ENCODE measurements at places on chromosomes 13 and 19.

DNA sequence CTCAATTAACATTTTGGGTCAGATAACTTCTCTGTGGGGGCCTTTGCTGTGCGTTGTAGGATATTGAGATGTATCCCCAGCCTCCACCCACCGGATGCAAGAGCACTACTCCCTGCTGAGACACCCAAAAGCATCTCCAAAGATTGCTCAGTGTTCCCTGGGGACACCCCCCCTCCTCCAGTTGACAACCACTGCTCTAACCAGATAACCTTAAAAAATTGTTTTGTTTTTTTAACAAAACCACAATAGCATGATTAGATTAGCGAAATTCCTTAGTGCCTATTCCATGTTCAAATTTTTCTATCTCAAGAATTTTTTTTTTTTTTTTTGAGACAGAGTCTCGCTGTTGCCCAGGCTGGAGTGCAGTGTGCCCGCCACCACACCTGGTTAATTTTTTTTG lies 2.6 kb upstream of the EPN1 start:
- no peak for DNase-seq

DNA sequence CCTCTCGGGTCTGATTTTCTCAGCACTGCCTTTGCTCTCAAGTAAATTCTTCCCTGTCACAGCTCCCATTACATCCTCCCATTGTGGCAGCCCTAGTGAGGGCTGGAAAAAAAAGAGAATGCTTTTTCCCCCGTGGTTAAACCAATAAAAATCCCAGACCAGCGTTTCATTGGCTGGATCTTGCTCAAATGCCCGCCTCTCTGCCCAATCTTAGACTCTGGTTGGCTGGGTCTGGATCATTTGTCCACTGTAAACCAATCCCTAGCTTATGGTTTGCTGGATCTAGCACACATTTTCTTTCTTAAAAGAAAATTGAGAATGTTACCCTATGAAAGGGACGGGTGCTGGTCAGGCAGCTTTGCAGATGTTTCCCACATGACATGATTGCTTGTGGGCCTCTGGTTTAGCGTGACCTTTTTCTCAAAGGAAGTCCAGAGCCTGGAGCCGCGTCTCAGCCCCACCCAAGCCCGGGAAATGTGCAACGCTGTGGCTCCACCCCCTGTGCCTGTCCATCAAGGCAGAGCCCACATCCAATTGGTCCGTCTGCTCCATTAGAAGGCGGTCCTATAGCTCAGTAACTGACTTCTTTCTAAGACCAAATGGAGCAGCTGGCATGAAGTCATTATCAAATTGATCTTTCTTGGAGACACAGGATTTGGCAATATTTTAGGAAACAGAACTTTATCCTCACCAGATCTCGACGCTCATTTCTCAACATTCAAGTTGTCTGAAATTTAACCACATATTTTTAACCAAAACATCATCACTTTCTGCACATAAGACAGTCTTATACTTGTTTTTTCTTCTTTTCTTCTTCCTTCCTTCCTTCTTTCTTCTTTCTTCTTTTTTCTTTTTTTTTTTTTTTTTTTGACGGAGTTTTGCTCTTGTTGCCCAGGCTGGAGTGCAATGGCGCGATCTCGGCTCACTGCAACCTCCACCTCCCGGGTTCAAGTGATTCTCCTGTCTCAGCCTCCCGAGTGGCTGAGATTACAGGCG lies 2.6 kb upstream of the MCEMP1 start:
- no peak for DNase-seq

DNA sequence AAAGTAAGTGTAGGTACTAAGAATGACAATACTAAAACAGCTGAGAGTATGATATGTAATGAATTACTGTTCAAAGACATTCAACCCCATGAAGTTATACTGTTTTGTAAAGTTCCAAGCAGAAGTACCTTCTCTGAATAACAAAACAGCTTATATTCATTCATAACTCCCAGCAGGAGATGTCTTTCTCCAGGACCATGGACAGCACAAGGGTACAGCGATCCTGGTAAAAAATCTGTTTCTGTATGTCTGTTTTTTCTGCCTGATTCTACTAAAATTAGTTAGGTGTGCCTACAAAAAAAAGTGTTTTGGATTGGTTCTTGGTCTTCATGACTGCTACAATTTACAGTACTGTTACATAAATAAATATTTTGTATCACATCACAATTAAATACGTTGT lies 172.5 kb upstream of the SLITRK5 start:
- DNase-seq = no peak

DNA sequence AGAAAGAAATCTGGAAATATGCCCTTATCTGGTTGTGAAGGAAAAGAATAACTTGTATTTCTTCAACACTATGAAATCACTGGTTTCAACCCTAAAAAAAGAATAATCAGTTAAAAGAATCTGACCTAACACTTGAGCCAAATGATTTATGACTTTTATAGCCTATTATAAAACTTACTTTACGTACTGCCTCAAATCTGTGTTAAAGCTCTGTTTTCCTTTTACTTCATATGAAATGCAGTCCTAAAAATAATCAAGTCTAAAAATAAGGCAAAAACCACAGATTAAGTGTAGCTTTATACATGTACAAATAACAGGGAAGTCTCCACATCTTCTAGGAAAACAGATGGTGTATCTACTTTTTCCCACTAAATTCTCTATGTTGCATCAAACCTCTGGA lies 101.3 kb downstream of the VWA8 start:
- no peak for DNase-seq

- DNase-seq = peak; percentile 81
Observed at GRCh38 chr13:39602614-39603366, at the start of gene LHFPL6. Gene LHFPL6 (minus strand): TSS chr13:39603193.

- peak; percentile 57 for DNase-seq
Observed at GRCh38 chr19:1624458-1624857, 19.2 kb upstream of the UQCR11 start.

DNA sequence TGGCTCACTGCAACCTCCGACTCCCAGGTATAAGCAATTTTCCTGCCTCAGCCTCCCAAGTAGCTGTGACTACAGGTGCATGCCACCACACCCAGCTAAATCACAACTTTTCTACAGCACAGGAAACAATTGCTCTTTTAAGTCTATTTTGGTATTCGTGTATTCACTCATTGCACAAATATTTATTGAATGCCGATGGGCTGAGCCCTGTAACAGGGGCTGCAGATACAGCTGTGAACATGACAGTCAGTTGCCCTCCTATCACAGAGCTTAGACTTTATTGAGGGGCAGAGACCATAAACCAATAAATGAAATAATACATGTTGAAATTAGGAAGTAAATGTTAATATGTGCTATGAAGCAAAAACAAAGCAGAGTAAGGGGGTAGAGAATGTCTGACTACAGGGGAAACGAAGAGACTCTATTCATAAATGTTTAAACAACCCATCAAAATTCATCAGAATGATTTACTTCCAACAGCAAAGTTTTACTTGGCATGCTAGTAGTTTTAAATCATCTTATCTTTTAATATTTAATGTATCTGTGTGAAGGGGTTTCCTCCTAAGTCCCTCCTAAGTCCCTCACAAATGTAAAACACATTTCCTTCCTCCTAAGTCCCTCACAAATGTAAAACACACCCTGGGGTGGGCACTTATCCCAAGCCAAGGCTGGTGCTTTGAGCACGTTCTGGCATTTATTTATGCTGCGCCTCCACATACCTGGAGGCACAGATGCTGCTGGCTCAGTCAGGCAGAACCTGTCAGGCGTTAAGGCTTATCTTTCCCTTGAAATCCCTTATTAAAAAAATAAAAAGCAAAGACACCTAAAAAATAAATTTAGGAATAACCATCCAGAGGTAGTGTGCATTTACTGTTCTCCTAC lies 140.8 kb downstream of the MIPEP start:
- no peak for DNase-seq

- DNase-seq = no peak
Observed at GRCh38 chr13:42038661-42039456, 9.6 kb upstream of the DGKH start.

- DNase-seq = no peak
Observed at GRCh38 chr13:22432690-22433089, 748.1 kb upstream of the SGCG start.

GRCh38 chr13:112802802-112803195 lies 113.0 kb downstream of the ATP11A start:
- DNase-seq = no peak

- DNase-seq = no peak
Observed at GRCh38 chr19:57273014-57273413, 7.3 kb upstream of the ZNF460 start.

GRCh38 chr13:36475468-36475867 lies 43.2 kb downstream of the CCNA1 start:
- peak; percentile 1 for DNase-seq

DNA sequence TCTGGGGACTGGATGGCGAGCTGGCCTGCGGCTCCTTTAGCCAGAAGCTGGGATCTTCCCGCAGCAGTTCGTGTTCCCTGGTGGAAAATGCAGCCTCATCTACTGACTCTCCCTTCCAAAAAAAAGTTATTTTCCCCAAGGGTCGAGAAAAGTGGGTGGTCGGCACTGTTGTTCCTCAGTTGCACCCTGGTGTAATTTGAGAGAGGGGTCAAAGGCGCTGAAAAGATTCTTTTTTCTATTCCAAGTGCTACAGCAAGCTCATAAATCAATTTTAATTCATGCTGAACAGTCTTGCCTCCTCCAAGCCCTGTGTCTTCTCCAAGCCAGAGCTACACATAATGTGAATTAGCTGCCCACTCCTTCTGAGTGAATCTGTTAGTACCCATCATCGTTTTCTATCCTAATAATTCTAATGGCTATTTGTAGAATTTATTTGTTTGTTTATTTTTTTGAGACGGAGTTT lies 774 bp downstream of the SLC25A15 start:
- no peak for DNase-seq

- no peak for DNase-seq
Observed at GRCh38 chr19:10946958-10947657, 13.7 kb upstream of the SMARCA4 start.

- DNase-seq = no peak
Observed at GRCh38 chr13:30049692-30050091, 199.3 kb upstream of the UBL3 start.

- DNase-seq = no peak
Observed at GRCh38 chr13:33560726-33561125, 257.2 kb upstream of the RFC3 start.

DNA sequence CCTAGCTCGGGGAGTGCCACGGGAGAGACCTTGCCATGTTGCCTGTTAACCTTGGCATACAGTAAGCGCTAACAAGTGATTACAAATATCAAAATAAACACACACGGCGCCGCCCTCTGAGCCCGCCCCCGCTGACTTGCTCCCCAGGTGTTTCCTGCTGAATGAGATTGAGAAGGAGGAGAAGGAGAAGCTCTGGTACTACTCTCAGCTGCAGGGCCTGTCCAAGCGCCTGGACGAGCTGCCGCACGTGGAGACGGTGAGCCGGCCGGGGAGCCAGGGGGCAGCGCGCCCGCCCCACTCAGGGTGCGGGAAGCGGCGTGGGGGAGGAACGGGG lies 5.0 kb downstream of the APC2 start:
- no peak for DNase-seq

- DNase-seq = peak; percentile 82
Observed at GRCh38 chr19:48391100-48392005, at the start of gene KDELR1. Gene KDELR1 (minus strand): TSS chr19:48391551. CDS start chr19:48391358, 193 bp downstream.

- no peak for DNase-seq
Observed at GRCh38 chr19:2199215-2199614, 35.5 kb downstream of the DOT1L start.

- DNase-seq = no peak
Observed at GRCh38 chr13:47680748-47681147, 320.3 kb downstream of the SUCLA2 start.

DNA sequence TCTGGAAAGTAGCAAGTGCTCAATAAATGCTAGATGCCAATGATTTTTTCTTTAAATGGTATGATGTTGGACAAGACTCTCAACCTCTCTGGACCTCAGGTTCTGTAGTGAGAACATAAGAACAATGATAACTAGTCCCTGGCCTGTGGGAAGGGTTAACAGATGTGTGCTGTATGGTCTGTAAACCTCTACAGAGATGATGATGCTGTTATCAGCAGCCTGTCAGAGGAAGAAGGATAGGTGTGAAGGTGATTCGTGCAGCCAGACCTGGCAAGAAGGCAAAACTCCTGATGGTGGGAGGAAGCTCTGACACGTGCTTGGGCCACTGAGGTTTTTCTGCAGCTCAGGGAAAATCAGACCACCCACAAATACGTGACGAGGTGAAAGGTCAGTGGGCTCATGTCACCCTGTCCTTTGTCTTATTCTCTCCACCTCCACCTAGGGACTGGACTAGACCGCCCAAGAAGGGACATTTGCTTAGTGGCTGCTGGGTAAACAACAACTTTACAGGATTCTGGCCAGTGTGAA lies 36.7 kb upstream of the UBL3 start:
- DNase-seq = no peak

DNA sequence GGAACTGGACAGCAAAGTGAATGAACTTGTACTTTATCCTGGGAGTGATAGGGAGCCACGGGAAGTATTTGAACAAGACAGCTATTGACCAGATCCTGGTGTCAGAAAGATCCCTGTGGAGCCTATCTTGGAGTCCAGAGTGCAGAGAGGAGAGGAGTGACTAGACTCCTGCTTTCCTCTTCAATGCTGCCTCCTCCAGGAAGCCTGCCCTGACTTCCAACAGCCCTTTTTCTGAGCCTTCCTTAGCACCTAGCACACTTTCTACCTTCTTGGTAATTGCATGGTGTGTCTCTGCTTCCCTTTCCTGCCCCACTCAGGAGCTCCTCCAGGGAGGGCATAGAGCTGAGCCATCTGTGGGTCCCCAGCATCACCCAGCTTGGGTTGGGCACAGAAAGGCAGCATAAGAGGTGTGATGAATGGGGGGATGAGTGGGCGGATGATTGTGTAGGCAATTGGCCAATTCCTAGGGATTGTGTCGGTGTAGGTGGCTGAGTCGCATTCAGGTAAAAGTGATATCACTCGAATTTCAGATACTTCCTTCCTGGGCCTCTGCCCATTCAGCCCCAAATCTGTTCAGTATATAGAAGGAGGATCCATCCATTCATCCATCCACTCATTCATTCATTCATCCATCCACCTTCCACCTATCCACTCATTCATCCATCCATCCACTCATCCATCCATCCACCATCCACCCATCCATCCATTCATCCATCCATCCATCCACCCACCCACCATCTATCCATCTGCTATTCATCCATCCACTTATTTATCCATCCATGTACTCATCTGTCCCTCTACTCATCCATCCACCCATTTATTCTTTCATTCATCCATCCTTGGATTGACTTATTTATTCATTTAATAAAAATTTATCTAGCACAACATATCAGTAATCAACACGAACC lies 26.9 kb downstream of the CYP4F22 start:
- DNase-seq = peak; percentile 37

Data from stimulated activated CD4-positive, alpha-beta T cell treated with anti-CD3 and anti-CD28 coated beads, Interleukin-2, amount 100 ng/mL, for 24 hours (primary cell).